ENCODE measurements at places on chromosomes 3 and 15. TPM values are rescaled to one million over a fixed set of nuclear protein-coding genes. Genes with fewer than 3 reads are reported as not detected.
A peak's percentile ranks its signal among the peaks of the same experiment; 100 is the strongest.

Gene NAALADL2
- 81.0 TPM for total RNA-seq

- H3K4me1 ChIP-seq: 0 out of 2 replicates have a peak, but pooled peaks cover under 1% of the 10 kb centered on the region
- H3K27ac ChIP-seq: no peak overlapping the region
- H3K4me3 ChIP-seq: no peak overlapping the region
- peaks cover 3% of the 10 kb centered on the region for H3K27me3 ChIP-seq
- DNase-seq: no peak
These were observed 35.7 kb upstream of the SEC61A1 start for GRCh38 chr3:128016502-128016901.

Gene DNAJC17
- 13.4 TPM for total RNA-seq

GRCh38 chr3:187590861-187591576 lies 79.2 kb downstream of the SST start:
- DNase-seq: no peak
- H3K27ac ChIP-seq: no peak overlapping the region
- no peaks in the 10 kb centered on the region for H3K27me3 ChIP-seq
- H3K36me3 ChIP-seq: no peaks in the 10 kb centered on the region
- H3K4me1 ChIP-seq: peaks cover 13% of the 10 kb centered on the region
- H3K4me3 ChIP-seq: no peak overlapping the region

DNA sequence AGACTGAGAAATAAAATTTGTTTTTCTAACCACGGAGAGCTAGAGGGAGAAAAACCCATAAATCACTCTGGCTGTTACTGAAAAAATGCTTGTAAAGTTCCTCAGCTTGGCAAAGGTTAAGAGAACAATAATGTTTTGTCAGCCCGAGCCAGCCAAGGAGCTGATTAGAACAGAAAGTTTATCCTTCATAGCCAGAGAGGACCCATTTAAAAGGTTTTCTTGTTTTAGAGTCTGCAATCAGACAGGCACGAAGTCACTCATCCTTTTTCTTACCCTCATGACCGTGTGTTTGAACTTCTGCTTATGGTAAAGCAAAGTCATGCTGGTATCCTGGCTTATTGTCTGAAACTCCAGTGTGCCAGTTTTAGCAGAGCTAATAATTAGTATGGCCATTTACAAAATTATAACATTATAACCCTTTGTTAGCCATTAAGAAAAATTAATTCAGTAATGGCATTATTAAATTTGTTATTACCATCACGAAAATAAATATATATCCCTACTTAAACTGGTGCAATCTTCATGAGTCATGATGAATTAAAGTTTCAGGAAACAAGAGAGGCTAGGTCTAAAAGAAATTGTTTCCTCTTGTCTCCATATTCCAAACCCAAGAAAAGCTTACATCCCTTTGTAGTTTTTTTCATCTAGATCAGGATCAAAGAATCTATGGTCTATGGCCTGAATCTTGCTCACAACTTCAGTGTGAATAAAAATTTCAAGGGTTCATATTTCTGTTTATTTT lies 13.5 kb upstream of the STXBP5L start:
- no peaks in the 10 kb centered on the region for H3K36me3 ChIP-seq
- H3K4me1 ChIP-seq: no peaks in the 10 kb centered on the region
- H3K4me3 ChIP-seq: no peak overlapping the region
- DNase-seq: no peak

Gene PRC1
- 93.5 TPM for total RNA-seq

Gene GCSAM
- not detected for total RNA-seq

DNA sequence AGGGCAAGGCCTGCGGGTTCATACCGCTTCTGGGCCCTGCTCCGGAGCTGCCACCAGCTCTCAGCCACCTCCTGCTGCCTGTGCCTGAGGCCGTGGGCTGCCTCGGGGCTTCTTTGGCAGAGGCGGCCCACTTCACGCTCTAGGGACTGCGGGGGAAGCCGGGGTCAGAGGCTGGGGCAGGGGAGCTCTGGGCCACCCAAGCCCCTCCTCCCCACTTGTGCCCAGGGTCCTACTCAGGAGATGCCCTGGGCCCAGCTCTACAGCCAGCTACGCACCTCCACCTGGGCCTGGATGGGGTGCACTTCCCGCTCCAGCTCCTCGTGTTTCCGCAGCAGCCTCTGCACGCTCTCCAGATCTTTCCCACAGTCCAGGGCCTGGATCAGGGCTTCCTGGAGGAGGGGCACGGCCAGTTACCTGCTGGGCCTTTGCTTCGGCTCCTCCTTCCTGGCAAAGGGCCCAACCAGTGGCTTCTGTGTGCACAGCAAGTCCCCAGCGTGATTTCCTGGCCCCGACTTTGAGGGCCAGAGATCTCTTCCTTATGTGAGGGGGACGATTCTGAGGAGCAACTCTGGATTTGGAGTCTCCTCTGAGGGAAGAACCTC lies 24.0 kb downstream of the PLA2G4B start:
- no peaks in the 10 kb centered on the region for H3K27me3 ChIP-seq
- no peak overlapping the region for H3K4me3 ChIP-seq
- no peaks in the 10 kb centered on the region for H3K4me1 ChIP-seq

Gene TEX55
- total RNA-seq: not detected

- no peaks in the 10 kb centered on the region for H3K4me1 ChIP-seq
- H3K4me3 ChIP-seq: no peak overlapping the region
- H3K27ac ChIP-seq: no peak overlapping the region
- 0 out of 2 replicates have a peak, but pooled peaks cover 3% of the 10 kb centered on the region for H3K27me3 ChIP-seq
These were observed 25.7 kb downstream of the GPD1L start for GRCh38 chr3:32132121-32132520.

- H3K27me3 ChIP-seq: no peaks in the 10 kb centered on the region
- H3K27ac ChIP-seq: no peak overlapping the region
- H3K4me1 ChIP-seq: peaks cover 11% of the 10 kb centered on the region
- H3K36me3 ChIP-seq: peaks cover 91% of the 10 kb centered on the region
These were observed 53.1 kb downstream of the DNASE1L3 start for GRCh38 chr3:58157700-58158099.

DNA sequence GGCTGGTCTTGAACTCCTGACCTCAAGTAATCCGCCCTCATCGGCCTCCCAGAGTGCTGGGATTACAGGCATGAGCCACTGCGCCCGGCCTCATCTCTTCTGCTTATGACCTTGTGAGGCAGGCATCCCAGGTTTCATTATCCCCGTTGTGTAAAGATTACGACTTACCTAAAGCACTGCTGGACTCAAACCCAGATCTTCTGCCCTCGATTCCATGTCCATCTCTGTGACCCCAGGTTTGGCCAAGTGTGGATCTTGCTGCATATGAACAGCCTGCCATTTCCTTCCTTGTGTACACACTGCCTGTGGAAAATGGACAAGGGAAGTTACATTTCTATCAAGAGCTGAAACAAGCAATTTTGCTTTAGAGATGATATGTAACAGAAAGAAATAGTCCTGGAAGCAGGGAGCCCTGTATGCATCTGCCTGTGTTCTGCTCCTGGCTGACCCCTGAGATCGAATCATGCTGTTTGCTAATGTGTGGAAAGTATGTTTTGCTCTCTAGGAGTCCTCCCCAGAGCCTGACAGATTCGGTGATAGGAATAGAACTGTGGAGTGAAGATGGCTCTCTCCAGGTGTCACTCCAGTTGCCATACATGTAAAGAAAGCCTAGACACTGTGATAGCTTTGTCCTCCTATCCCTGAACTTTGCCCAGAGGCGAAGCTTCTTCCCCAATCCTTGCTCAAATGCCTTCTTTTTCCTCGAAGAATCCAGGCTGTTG lies 11.8 kb upstream of the LIPC start:
- H3K4me1 ChIP-seq: peaks cover 11% of the 10 kb centered on the region
- H3K36me3 ChIP-seq: no peaks in the 10 kb centered on the region
- no peak for DNase-seq
- no peak overlapping the region for H3K4me3 ChIP-seq
- no peaks in the 10 kb centered on the region for H3K27me3 ChIP-seq

Gene SV2B
- total RNA-seq: not detected

DNA sequence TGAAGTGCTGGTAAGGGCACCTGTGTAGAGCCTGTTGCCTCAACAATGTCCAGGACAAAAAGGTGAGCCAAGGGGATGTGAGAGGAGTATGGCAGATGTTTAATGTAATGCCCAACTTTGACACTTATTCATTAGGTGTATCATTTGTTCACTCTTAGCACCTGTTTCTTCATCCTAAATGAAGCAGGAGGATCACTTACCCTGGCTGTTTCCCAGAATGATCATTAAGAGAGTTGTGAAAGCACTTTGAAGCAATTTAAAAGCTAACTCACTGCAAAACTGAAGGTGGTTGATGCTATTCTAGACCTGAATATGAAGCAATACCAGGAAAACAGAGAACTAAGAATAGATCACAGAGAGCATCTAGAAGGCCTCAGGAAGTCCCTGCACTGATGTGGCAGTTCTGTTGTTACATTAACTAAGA lies 3.4 kb upstream of the HHLA2 start:
- H3K4me3 ChIP-seq: no peak overlapping the region
- H3K27me3 ChIP-seq: no peaks in the 10 kb centered on the region
- H3K4me1 ChIP-seq: no peaks in the 10 kb centered on the region
- no peak for DNase-seq

- H3K4me3 ChIP-seq: peak overlapping the region; percentile 64
- peak overlapping the region; percentile 63 for H3K27ac ChIP-seq
- peak; percentile 90 for DNase-seq
- peaks cover 9% of the 10 kb centered on the region for H3K4me1 ChIP-seq
- no peaks in the 10 kb centered on the region for H3K27me3 ChIP-seq
- H3K36me3 ChIP-seq: no peaks in the 10 kb centered on the region
These were observed 16.6 kb upstream of the LRRK1 start for GRCh38 chr15:100902436-100903167.

Gene TOP2B
- total RNA-seq: 58.4 TPM

DNA sequence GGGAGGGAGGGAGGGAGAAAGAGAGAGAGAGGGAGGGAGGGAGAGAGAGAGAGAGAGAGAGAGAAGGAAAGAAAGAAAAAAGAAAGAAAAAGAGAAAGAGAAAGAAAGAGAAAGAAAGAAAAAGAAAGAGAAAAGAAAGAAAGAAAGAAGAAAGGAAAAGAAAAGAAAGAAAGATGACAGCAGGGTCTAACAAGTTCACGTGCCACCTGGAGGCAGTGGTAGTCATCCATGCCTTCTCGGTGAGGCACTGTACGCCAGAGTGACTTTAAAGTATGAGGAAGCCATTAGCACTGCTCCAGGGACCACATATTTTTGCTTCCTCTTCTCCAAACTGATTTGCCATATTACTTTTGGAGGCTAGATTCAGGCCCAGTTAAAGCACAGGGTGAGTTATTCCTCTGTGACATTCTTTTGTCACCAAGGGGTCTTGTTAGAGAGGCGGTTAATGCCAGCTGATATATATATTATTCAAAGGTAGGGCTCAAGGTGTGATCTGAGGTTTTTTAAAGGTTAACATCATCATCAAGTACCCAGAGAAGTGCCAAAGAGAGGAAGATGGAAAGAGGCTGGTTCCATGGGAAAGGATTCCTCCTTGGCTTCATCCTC lies at the start of gene HTR3D:
Gene HTR3D (plus strand): TSS at position 556 of the 606 bp plus-strand sequence. CDS start 0 bp downstream, at position 556.
- no peak within 1 kb of the TSS for H3K27ac ChIP-seq
- H3K27me3 ChIP-seq: peaks cover 10% of the 10 kb centered on the region
- no peaks in the 10 kb centered on the region for H3K4me1 ChIP-seq
- no peaks in the 10 kb centered on the region for H3K36me3 ChIP-seq
- no peak within 1 kb of the TSS for H3K4me3 ChIP-seq

- no peak for DNase-seq
- H3K4me3 ChIP-seq: no peak overlapping the region
- H3K27ac ChIP-seq: no peak overlapping the region
- no peaks in the 10 kb centered on the region for H3K27me3 ChIP-seq
- no peaks in the 10 kb centered on the region for H3K4me1 ChIP-seq
These were observed 494.6 kb downstream of the CNTN6 start for GRCh38 chr3:1587426-1587825.

Gene ADAMTSL3
- total RNA-seq: not detected

Gene TUSC2
- total RNA-seq: 14.3 TPM

- no peak overlapping the region for H3K27ac ChIP-seq
- no peak overlapping the region for H3K4me3 ChIP-seq
These were observed 101.0 kb upstream of the LPP start for GRCh38 chr3:188053036-188053340.

DNA sequence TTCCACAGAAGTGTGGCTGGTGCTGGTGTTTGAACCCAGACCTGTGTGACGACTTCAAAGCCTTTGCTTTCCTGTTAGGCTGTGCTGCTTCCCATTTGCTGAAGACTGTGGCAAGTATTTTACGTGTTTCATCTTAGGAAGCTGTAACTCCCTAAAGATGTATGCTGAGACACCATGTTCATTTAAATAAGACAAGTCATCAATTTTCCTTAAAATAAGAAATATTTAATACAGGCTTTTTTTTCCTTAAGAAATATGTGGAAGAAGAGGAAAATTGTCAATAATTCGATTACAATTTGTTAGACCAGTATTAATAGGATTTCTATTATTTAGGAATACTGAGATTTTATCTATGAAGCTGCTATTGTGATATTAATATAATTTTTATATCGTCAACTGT lies 58.4 kb downstream of the LMLN start:
- H3K36me3 ChIP-seq: no peaks in the 10 kb centered on the region
- H3K4me1 ChIP-seq: no peaks in the 10 kb centered on the region
- no peak overlapping the region for H3K27ac ChIP-seq
- no peaks in the 10 kb centered on the region for H3K27me3 ChIP-seq

DNA sequence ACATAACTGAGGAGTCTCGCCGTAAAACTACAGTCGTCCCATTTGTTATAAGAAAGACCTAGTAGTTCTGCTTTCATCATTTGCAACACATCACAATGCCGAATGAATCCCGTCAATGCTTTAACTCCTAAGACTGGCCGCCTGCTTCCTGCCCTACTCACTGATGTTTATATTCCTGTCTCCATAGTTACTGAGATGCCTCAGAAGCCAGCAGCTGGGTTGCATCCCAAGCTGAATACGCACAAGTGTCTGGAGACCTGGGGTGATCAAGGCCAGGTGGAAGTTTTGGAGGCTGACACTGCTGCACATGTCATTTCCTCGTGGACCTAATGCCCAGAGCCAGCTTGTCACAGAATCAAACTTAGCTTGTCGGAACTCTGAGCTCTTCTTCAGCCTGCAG lies 95.2 kb upstream of the UBE2E1 start:
- H3K27me3 ChIP-seq: no peaks in the 10 kb centered on the region
- H3K4me1 ChIP-seq: peaks cover 25% of the 10 kb centered on the region
- H3K27ac ChIP-seq: no peak overlapping the region

Gene CHRM5
- not detected for total RNA-seq

Gene GRIP2
- total RNA-seq: not detected

Gene CCR9
- not detected for total RNA-seq

Gene RGMA
- total RNA-seq: 2.0 TPM

DNA sequence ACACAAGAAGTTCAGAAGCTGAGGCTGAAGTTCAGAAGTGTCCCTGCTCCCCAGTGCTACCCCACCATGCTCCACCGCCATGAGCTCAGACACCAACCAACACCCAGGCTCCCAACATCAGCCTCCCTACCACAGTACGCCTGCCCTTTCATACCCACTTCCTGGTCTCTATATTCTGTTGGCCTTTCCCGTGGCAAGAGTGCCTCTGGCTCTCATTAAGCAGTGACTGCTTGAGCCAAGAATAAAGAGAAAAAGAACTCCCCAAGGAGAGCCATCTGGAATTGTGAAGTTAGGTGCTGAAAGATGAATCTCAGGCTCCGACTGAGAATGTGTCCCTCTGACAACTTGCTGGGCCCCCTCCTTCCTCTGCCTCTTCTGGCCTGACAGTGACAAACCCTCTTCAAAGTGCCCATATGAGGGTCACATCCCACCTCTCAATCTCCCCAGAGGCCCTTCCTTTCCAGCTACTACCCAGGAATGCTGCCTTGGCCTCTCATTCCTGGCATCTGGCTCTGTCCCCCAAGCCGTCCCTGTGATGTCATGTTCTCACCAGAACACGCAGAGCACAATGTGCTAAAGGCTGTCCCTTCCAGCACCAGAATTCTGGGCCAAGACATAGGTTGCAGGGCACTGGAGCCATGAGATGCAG lies 306.8 kb downstream of the NTRK3 start:
- H3K27me3 ChIP-seq: no peaks in the 10 kb centered on the region
- no peak for DNase-seq
- no peaks in the 10 kb centered on the region for H3K4me1 ChIP-seq
- H3K27ac ChIP-seq: no peak overlapping the region
- H3K4me3 ChIP-seq: no peak overlapping the region
